ENCODE measurements at places on chromosomes 3 and 15.

DNA sequence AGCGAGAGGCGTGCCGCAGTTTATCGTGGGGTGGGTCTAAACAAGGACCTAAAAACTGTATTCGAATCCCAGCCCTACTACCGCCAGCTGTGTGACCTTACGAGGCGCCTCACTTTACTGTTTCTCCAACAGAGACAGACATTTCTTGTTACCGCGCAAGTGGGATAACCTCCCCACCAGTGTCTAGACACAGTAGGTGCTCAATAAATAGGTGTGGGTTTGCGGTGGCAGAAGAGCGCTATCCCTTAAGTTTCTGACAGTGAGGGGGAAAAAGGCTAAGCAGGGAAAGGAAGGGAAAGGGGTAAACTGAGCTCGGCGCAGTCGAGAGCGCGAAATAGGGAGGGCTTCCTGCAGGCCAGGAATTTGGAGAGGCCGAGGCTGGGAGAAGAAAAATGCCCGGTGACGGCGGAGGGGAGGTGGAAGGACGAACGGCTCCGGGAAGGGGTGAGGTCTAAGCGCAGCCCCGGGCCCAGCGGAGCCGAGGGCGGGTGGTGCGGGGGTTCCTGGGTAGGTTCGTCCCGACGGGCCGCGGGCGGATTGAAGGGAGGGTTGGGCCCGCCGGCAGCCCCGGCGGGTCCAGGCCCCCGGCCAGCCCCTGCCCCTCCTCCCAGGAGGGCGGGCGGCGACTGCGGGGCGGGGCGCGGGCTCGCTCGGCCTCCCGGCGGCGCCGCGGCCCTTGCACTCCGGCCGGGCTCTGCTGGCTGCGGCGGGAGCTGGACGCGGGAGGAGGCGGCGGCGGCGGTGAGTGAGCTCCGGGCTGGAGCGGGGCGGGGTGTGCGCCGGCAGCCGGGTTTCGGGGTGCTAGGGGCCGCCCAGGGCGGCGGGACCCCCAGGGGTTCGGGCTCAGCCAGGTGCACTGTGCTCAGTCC, at the start of gene CGNL1:
TSS of gene CGNL1 (plus strand) at position 679 of the 869 bp plus-strand sequence. CDS start 61,495 bp downstream, outside the sequence.
- DNase-seq, result no peak

GRCh38 chr3:145422556-145422955, 738.4 kb downstream of the PLOD2 start:
- DNase-seq, result no peak

GRCh38 chr3:48739955-48740823, 23.2 kb upstream of the IP6K2 start:
- DNase-seq, result peak; percentile 49

DNA sequence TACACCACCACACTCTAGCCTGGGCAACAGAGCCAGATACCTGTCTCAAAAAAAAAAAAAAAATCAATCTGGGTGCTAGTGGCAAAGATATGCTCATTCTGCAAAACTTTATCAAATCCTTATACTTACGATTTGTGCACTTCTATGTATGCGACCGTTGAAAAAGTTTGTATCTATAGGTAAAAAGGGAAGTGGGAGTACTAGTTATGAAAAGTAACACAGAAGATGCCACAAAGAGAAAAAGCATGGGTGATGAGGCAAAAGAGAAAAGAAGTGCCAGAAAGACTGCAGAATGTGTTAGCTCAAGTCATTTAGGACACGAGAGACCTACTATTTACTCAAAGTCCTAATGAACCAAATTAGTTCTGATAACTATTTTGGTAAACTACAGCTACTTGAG, 407.8 kb downstream of the SHQ1 start:
- DNase-seq, result no peak

- peak; percentile 71 for DNase-seq
These were observed 1.6 kb downstream of the TSC22D2 start for GRCh38 chr3:150409512-150410310.

DNA sequence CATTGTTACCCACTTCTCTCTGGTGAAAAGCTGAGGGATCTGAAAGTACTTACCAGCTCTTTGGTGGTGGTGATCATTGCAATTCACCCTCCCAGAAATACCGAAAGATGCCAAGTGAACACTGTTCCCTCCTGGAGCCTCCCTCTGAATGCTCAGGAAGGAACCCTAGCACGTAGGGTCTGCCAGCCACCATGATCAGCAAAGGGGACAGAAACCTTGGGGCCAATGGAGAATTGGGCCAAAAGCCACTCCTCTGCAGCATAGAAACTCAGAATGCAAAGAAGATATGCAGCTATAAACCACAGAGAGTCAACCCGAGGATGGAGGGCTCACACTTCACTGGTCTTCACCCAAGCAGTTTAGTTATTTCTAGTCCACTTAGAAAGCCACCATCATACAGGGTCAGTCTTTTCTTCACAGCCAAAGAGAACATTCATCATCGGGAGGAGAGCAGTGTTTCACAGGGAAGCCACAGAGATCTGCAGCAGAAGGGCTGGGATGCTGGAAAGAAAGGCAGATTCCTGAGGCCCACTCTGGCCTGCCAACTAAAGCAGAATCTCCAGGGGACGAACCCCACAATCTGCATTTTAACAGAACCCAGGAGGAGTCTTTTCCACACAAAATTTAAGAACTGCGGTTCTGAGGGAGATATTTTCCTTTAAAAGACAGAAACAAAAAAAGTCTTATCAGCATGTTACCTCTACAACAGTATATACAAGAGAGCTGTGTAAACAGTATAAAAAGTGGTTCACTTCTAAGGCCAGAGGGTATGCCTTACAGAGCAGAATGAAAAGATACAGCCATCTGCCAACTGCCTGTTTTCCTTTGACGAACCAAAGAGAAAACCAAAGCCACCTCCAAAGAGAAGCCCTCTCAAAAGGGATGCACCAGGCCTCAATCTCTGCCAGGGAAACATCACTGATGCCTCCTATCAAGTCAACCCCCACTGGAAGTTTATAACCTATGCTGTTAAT, 11.3 kb downstream of the TBC1D2B start:
- no peak for DNase-seq

- peak; percentile 64 for DNase-seq
These were observed 43.5 kb downstream of the ACAD9 start for GRCh38 chr3:128922804-128923459.

DNA sequence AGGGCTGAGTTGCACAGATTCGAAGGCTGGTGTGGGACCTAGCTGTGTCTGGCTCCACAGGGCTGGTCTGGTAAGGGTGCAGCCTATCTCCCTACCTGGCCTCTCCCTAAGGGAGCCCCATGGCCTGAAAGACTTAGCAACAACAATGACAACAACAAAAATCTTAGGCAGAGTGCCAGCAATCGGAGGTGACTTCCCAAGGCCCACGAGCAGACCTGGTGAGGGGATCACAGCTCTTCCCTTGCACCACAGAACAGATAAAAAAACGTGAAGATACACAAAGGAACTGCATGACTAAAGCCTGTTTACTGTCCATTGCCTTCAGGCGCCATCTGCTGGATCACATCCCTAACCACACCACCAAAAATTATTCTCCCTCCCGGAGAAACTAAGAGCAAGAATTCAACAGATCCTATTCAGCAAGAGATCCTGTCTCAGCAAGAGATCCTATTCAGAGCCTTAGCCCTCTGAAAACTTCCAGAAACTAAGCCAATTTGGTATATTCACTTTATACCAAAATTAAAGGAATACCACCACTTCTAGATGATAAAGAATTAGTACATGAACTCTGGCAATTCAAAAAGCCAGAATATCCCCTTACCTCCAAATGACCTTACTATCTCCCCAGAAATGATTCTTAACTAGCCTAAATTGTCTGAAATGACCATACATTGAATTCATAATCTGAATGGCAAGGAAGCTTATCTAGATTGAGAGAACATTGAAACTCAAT, 24.1 kb upstream of the OR5K4 start:
- DNase-seq, result peak; percentile 51

DNA sequence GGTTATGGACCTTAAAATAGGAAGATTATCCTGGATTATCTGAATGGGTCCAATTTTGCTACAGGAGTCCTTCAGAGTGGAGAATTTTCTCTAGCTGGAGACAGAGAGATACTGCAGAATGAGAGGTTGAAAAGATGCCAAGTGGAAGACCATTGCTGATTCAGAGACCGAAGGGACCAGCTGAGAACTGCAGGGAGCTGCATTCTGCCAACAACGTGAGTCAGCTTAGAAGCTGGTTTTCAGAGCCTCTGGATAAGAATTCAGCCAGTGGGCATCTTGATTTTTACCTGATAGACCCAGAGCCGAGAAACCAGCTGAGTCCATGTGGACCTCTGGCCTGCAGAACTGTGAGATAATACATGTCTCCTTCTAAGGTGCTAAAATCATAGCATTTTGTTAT, 234.0 kb downstream of the NR2F2 start:
- DNase-seq, result no peak

- DNase-seq, result no peak
These were observed 232.8 kb downstream of the AGBL1 start for GRCh38 chr15:86312486-86312885.

GRCh38 chr3:194787650-194788049, 102.0 kb downstream of the FAM43A start:
- no peak for DNase-seq

GRCh38 chr15:81380668-81381067, 6.7 kb upstream of the TMC3 start:
- DNase-seq, result no peak

DNA sequence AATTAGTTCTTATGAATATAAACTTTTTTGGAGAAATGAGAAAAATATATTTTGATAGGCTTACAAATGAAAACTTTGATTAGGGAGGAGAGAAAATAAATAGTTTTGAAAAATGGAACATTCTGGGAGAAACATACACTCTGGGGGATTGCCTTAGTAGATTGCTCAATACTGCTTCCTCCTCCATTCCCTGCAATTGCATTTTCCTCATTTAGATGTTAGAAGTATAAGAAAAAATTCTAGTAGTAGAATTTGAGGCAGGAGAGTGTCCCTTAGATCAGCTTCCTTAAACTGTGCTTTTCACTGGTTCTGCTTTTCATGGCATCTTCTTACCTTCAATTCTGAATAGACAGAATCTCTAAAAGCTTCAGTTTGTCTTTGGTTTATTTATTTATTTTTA, 46.2 kb upstream of the CTDSPL2 start:
- DNase-seq, result no peak

GRCh38 chr15:73359651-73360050, 9.1 kb downstream of the HCN4 start:
- no peak for DNase-seq

GRCh38 chr3:65181391-65181871, 493.6 kb upstream of the ADAMTS9 start:
- DNase-seq, result no peak

DNA sequence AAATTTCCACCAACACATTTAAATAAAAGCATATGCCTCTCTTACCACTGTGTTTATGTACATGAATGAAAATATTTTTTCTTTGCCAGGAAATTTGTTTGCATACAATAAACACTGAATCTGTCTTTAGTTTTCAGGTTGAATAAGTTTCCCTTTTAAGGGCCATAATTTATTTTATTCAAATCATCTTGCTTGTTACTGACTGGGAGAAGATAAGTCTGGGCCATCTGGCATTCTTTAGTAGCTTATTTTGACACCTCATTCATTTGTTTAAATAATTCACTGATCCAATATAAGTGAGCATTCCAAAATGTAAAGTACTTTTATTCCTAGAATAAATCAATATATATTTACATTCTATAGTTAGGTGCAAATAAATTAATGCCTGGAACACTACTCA, 1001.3 kb downstream of the PLOD2 start:
- no peak for DNase-seq
